ENCODE measurements at places on chromosomes 5 and 9.
A peak's percentile ranks its signal among the peaks of the same experiment; 100 is the strongest.

DNA sequence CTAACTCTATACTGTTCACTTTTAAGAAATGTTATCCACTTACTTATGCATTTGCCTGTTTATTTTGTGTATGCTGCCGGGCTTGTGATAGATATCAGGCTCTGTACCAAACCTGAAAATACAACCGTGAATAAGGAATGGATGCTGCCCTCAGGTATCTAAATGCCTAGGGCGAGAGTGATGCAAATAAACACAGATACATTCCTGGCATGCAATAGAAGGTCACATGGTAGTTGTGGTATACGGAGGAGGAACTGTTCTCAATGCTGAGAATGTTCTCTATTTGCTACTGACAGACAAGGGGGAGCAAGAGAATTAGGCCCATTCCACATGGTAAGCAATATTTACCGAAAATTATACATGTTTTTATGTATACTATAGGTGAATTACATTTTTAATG is 227.8 kb downstream of the ICE1 start:
- DNase-seq: no peak

DNA sequence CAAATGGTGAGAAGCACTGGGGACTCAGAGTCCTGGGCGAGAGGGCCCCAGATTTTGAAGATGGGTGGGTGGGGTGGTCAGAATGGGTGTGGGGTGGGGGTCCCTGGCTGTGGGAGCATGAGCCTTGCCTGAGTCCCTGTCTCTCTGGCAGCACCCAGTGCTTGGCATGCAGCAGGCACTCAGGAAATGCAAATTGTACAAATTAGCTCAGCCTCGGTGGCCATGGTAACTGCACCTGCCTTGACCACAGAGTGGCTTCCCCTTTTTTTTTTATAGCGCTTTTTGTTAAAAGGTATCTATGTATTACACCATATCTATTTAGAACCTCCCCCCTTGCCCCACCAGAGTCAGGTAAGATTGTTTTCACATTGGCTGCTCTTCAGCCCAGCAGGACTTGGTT is 19.2 kb upstream of the PITX1 start:
- no peak for DNase-seq

DNA sequence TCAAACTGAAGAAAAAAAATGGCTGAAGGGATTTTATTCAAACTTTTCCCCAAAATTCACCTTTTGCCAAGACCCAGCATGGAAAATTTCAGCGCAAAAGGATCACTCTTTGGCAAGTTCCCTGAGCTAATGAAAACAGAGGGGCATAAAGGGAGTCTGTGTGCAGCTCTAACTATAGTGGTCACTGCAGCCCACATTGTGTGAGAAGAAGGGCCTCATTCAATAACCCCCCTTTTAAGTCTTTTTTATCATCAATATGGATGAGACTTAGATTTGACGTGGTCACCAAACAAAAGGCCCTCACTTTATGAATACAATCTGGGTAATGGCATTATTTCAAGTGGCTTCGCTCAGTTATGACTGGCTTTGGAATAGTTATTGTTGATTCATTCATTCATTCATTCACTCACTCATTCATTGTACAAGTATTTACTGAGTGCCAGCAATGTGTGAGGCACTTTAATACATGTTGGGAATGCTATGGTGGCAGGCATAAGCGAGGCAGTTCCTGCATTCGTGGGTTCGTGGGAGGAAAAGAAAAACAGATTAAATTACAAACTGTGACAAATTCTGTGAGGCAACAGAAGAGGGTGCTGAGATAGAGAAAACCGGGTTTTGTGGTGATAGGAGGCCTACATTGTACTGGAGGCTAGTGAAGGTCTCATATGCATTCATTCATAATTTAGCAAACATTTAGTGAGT is 145.7 kb upstream of the KLF4 start:
- DNase-seq: no peak

GRCh38 chr9:36218411-36218901 is 27.7 kb downstream of the CLTA start:
- DNase-seq: no peak

- no peak for DNase-seq
Observed at GRCh38 chr5:88374391-88374790, 105.7 kb upstream of the TMEM161B start.

DNA sequence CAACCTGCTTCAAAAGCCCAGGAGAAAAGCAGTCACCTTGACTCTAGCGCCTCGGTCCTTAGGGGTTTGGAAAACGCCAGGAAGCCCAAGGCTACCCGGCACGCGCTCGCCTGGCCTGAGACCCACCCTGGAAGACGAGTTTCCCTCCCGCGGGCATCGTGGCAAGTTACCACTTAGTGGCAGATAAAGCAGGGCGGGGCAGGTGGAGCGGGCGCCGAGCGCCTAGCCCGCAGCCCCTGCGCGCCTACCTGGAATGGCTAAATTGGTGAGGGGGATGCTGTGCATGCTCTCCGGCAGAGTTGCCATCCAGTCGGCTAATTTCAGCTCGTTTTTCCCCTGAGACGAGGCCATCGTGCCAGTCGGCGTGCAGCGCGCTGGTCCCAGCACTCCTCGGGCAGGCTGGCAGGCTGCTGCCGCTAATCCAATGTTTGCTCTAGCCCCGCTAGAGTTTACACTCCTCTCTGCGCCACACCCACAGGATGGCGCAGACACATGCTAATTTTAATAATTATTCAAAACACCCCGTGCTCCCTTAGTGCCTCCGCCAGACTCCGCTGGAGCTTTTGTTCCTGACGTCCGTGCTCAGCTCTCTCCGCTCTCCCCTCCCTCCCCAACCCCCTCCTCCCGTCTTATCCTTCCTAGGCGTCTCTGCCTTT is at the start of gene PLCXD3:
Gene PLCXD3, minus strand, starts transcription at position 426 of the 656 bp plus-strand sequence. Its CDS starts 75 bp downstream, at position 351.
- DNase-seq: peak; percentile 63

- no peak for DNase-seq
Observed at GRCh38 chr5:72036951-72037350, 70.3 kb upstream of the MAP1B start.

DNA sequence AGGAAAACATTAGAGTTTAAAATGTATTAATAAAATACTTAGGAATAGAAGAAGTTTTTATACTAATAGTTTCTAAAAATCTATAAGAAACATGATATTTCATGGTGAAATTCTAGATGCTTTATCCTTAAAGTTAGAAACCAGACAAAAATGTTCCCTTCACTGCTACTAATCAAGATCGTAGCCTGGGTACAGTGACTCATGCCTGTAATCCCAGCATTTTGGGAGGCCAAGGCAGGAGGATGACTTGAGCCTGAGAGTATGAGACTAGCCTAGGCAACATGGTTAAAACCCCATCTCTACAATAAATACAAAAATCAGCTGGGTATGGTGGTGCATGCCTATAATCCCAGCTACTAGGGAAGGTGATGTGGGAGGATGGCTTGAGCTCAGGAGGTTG is 30.4 kb upstream of the KLF9 start:
- DNase-seq: no peak

DNA sequence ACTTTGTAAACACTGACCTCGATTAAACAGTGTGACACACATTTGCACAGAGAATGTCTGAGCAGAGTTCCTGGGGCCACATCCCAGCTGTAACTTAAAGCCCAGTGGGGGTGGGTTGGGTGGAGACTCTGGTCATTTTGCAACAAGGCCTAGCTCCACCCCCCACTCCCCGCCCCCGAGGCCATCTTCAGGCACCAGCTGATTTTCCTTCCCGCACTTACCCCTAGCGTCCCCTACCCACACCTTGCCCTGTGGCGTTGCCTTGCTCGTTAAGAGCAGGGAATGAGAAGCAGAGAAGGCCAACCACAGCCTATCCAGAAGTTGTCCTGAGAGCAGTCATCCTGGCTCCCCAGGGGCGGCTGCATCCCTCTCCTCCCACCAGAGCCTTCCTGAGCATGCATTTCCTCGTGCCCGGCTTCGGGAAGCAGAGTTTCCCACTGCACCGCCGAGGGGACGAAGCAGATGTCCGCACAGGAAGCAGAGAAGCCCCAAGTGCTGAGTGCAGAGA is 101.7 kb upstream of the SARDH start:
- no peak for DNase-seq

GRCh38 chr5:149063017-149063687 is at the start of gene SH3TC2:
Gene SH3TC2, minus strand, starts transcription at chr5:149063062. Its CDS starts 40 bp downstream, at chr5:149063022.
- no peak for DNase-seq

DNA sequence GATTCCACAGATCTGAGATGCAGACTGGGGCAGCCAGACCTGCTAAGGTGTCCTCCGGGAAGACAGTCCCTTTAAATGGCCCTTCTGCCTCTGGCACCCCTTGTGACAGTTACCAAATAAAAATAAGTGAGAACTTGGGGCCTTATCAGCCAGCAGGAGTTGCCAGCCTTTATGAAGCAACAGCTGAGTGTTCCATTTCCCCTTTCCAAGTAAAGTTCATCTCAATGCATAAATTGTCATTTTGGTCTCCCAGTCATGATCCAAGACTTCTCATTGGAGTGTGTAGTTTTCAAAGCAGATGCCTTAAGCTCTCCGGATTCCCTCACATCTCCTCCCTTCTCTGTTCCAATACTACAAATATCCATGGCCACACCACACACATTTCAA is 4.1 kb downstream of the PTCH1 start:
- DNase-seq: no peak

- no peak for DNase-seq
Observed at GRCh38 chr5:147168578-147169327, 66.1 kb upstream of the STK32A start.

DNA sequence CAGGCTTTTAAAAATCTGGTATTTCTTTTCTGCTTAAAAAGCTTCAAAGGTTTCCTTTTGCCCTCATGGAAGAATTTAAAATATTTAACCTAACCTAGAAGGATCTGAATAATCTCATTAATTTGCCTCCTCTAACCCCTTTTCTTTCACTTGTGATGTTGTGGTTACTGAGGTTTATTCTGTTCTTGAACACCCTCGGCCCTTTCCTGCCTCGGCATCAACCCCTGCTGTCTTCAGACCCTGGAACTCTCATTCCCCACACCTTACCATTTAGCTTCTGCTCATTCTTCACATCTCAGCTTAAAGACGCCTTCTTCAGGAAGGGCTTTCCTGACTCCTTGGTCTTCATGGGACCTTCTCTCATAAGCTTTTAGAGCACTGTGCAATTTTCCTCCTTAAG is 131.4 kb upstream of the MAN2A1 start:
- no peak for DNase-seq

GRCh38 chr5:178418031-178418430 is 172.2 kb downstream of the COL23A1 start:
- DNase-seq: no peak

DNA sequence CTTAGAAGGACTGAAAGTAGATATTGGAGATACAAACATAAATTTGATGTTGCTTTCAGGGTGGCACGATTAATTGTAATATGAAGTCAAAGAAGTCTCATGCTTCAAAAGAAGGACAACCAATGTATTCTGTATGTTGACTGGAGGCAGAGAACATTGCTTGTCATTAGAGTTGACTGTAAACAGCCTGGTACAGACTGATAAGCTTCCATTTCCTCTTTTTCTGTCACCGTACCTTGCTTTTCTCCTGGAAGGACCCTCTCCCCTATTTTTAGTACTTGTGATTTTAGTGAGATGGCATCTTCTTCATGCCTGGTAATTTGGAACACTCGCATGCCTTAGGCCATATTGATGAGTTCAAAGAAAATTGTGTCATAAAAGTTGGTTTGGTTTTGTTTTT is 809.4 kb downstream of the PRELID2 start:
- no peak for DNase-seq

- no peak for DNase-seq
Observed at GRCh38 chr5:127196042-127196441, 94.6 kb upstream of the MEGF10 start.

- DNase-seq: no peak
Observed at GRCh38 chr9:2271426-2271825, 256.3 kb downstream of the SMARCA2 start.

GRCh38 chr5:55492449-55492848 is 42.3 kb downstream of the PLPP1 start:
- no peak for DNase-seq

DNA sequence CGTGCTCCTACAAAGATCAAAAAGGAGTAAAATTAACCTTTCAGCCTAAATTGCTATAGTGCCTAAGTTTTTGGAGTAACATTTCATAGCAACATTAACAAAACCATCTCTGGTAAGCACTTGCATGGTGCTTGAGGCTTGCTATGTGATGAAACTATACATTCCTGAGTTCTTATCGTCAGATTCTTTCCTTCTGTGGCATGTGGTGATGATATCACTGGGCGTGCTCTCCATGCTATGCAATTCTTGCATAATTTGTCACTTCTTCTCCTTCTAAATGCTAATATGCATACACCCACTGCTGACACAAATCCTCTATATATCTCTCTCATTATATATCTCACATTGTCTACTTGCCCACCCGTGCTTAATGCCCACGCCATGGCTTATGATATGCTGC is 2019.9 kb downstream of the MAT2B start:
- DNase-seq: no peak

DNA sequence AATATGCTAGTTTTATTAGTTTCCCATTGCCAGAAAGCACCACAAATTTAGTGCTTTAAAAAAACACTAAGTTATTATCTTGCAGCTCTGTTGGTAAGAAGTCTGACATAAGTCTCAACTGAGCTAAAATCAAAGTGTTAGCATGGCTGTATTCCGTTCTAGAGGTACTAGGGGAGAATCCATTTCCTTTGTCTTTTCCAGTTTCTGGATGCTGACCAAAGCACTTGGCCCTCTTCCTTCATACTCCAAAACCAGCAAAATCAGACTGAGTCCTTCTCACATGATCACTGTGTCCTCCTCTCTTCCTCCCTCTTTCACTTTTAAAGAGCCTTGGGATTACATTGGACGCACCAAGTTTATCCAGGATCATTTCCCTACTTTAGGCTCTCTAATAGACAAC is 9.5 kb downstream of the CDH18 start:
- DNase-seq: no peak

GRCh38 chr9:5671711-5672353 is 42.9 kb downstream of the RIC1 start:
- DNase-seq: no peak

DNA sequence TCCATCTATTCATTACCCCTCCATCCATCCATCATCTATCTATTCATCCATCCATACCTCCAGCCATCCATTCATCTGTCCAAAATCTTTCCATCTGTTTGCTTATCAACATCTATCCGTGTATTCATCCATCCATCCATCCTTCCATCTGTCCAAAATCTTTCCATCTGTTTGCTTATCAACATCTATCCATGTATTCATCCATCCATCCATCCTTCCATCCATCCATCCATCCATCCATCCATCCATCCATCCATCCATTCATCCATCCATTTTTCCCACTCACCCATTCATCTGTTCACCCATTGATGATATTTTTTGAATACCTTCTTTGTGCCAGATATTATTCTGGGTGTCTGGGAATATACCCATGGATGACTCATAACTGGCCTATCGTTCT is 12.8 kb downstream of the VCAN start:
- DNase-seq: no peak

- no peak for DNase-seq
Observed at GRCh38 chr9:37565661-37566618, 10.2 kb downstream of the FBXO10 start.

GRCh38 chr9:15889555-15889954 is 336.7 kb downstream of the CCDC171 start:
- DNase-seq: no peak

DNA sequence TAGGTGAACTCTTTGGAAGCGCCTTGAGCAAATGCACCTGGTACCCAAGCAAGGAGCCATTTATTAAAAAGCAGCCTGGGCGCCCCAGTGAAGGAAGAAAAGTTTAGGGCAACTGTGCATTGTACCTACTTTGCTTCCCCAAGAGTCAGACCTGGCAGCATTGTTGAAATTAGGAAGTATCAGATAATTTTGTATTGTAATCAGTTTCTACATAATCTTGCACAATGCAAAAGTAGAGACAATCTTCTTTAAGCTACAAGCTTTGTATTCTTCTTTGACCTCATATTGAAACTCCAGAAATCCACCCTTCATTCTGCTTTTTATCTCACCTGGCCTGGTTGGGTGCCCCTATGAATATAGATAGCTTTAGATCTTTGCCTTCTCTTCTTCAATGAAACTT is 490.8 kb downstream of the RASEF start:
- DNase-seq: no peak

Data from ascending aorta (tissue), 2 donors.